ENCODE measurements at places on chromosomes 5 and 9.

- DNase-seq = no peak
Measured at GRCh38 chr9:31136524-31136923, 1247.9 kb upstream of the ACO1 start.

DNA sequence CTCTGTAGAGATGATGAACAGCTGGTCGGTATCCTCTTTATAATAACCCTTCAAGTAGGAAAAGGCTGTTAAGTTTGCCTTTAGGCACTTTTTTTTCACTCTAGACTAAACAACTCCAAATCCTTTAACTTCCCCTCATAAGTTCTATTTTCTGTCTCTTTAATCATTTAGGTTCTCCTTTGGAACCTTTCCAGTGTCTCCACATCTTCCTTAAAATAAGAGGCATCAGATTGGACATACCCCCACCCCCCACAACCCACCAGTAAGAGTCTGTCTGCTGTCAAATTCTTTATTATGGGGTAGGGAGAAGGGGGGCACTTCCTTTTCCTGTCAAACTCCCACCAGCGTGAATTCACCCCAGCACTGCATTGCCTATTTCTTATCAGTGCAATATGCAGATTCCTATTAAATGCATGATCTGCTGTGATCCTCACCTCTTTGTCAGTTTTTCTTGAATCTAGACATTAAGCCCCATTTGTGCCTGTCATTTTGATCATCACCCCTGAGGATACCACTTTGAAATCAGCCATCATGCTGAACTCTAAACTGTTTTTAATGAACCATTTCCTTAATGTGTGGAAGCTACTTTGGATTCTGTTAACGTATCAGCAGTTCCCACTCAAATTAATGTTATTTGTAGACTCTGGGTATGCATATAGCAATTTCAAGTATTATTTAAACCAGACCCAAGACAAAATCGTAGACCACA lies 212.2 kb downstream of the PDZD2 start:
- no peak for DNase-seq

GRCh38 chr5:39019254-39019653 lies 54.9 kb downstream of the RICTOR start:
- DNase-seq = no peak

DNA sequence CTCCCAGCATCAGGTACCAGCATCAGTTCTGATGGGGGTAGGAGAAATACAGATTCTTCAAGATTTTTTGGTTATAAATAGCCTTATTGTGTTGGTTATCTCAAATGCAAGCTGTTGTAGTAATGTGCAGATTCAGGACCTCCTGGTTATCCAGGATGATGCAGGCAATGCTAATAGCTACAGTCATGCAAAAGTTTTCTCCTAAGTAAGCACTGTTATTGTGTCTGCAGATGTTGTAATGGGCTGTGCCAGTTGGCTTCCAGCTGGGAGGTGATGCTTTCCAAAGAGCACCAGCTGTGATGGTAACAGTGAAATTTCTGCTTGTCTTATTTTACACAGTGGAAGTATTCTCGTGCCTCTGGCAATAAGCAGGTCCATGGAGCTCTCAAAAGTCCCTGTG lies 719.2 kb upstream of the CTNND2 start:
- DNase-seq = no peak

GRCh38 chr5:32339198-32339597 lies 26.5 kb upstream of the MTMR12 start:
- no peak for DNase-seq

GRCh38 chr9:14312719-14313377 lies 1.1 kb downstream of the NFIB start:
- DNase-seq = no peak

DNA sequence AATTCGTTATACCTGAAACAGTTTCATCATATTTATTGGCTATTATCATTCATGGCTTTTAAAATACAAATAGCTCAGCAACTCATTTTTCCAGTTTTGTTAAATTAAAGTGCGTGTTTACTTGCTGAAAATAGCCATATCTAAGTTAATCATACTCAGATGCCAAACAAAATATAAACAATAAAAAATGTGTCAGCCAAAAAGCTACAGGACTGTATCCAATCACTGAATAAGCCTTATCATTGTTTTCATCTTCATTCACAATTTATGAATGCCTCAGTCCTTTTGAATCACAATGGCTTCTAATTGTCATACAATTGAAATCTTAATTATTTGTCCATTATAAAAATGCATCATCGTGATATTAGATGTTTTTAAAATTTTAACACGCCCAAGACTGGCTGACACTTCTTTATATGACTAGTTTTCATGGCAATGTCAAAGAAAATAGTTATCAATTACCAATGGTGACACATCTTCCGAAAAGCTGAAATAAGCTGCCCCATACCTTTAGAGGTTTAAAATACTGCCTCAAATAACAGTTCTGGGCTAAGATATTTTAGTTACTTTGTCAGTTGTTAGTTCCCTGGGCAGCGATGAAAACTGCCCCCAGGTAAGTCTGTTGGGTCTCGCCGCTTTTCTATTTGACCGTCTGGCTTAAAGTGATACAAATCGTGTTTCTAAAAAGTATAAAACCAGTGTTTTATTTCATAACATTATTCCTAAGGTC lies 1.8 kb downstream of the NFIB start:
- DNase-seq = no peak

DNA sequence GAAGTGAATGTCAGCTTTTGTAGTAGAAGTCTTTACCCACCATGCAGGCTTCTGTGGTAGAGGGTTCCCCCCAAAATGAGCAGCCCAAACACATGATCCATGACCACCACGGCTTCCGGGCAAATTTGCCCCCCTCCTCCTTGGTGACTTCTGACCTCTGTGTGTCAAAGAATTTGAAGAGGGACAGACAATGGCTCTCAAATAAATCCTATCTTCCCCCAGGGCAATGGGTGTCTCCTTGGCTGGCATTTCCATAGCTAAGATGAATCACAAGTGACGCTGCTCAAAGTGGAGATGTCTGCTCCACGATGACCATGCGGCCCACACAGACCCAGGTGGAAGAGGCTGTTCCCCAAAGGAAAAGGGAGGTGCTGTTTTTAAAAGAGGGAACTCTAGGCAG lies 30.2 kb upstream of the BOD1 start:
- no peak for DNase-seq

GRCh38 chr5:82748688-82749460 lies 328.3 kb downstream of the TMEM167A start:
- DNase-seq = no peak

DNA sequence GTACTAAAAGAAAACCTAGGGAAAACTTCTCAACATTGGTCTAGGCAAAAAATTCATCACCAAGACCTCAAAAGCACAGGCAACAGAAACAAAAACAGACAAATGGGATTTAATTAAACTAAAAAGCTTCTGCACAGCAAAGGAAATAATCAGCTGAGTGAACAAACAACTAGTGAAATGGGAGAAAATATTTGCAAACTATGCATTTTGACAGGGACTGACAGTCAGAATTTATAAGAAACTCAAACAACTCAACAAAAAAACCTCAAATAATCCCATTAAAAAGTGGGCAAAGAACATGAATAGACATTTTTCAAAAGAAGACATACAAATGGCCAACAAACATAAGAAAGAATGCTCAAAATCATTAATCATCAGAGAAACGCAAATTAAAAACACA lies 189.4 kb downstream of the AUH start:
- no peak for DNase-seq

DNA sequence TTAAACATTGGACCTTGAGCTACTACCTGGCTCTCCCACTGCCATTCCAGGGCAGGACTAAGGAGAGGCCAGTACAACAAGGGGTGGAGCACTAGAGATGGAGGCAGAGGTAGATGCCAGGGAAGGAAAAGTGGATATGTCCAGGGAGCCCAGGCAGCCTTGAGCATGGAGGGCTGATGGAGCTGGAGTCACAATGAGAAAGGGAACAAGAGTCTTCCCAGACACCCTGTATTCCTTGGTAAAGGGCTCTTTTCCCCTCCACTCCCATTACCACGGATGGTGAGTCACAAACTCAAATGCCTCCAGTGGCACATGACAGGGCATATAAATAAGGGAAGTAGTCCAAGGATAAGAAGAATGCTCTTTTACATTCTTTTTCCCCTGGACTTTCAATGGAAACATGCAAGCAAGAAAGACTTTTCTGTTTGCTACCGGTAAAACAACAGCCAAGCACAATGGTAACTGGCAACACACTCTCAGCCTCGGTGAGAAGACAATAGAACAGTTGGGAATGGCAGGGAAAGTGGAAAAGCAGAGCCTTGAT lies 16.7 kb downstream of the ERAP1 start:
- DNase-seq = no peak

DNA sequence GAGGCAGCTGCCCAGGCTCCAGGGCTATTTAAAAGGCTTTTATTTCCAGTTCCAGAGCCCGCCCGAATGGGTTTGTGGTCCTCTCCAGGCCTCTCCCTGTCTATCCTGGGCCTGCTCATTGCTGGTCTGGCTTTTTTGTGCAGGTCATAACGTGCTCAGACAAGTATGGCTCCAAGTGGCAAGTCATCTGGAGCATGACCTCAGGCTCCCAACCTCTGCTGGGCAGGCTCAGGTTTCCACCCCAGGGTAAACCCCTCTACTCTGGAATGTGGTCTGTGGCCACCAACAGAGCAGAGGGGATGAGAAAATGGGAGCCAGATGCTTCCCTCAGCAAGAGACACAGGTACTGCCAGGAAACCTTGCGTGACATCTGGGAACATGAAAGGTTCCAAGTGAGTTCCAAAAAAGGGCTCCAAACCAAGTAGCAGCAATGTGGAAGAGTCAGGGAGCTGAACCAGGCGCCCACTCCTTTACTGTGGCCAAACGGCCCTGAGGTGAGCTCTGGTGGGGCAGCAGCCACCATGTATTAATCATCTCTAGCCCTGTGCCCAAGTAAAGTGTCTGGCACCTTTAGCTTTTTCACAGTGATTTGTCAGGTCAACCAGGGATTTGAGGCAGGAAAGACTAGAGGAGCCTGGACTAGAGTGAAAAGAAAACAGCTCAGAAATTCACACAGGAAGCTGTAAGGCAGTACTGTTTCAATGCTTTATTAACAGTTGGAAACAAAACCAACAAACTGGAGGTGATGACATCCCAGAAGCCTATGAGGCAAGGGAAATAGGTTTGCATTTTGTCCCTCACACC lies 25.7 kb downstream of the PCDHGC5 start:
- DNase-seq = no peak

GRCh38 chr5:169943026-169943425 lies 37.3 kb downstream of the INSYN2B start:
- no peak for DNase-seq

GRCh38 chr5:73883646-73884045 lies 257.6 kb downstream of the ARHGEF28 start:
- no peak for DNase-seq

DNA sequence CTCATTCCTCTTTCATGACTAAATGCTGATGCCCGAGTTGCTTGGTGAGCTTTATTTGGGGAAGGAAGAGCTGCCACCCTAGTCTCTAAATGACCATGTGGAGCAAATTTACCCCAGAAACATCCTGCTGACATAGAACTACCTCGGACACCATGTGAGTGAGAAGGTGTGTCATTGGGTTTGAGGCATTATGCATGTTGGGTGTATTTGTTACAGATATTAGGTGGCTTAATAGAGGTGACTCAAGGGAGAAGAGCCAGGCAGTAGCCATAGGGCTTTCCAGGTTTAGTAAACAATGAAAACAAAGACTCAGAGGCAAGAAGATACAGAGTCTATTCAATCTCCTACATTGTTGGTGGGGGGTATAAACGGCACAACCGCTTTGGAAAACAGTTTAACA lies 581.5 kb downstream of the CCDC171 start:
- no peak for DNase-seq

GRCh38 chr9:99753436-99753835 lies 68.2 kb upstream of the NR4A3 start:
- no peak for DNase-seq

DNA sequence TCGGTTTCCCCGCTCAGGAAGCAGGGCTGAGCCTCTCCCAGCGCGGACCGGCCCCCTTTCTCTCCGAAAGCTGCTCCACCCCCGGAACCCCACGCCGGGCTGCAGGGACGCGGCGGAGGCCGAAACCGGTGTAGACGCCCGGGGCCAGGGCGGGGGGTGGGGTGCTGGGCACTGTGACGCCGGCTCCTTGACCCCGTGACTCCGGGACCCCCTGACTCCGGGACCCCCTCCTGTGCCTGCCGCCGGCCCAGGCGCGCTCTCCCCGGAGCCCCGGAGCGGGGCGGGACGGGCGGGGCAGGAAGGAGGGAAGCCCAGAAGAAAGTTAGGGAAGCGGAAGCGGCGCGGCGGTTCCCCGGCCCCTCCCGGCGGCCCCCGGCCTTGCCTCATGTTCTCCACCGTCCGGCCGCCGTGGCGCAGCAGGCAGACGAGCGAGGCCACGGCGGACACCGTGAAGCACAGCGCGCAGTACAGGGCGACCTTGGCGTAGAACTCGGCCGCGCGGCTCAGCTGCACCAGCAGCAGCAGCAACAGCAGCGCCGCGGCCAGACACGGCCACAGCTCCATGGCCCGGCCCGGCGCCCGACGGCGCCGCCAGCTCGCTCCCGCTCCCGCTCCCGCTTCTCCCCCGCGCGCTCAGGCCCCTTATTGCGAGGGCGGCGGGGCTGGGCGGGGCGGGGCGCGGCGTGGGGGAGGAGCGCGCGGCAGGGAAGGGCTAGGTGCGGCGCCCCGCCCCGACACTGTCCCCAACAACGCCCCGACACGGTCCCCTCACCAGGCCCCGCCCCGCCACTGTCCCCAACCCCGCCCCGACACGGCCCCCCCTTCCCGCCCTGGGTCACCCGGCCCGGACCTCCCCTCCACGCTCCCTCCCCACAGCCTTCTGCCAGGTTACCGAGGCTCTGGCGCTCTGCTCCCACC lies at the start of gene AGPAT2:
Gene AGPAT2 (minus strand): TSS at position 664 of the 918 bp plus-strand sequence. CDS start 100 bp downstream, at position 564.
- peak; percentile 57 for DNase-seq

DNA sequence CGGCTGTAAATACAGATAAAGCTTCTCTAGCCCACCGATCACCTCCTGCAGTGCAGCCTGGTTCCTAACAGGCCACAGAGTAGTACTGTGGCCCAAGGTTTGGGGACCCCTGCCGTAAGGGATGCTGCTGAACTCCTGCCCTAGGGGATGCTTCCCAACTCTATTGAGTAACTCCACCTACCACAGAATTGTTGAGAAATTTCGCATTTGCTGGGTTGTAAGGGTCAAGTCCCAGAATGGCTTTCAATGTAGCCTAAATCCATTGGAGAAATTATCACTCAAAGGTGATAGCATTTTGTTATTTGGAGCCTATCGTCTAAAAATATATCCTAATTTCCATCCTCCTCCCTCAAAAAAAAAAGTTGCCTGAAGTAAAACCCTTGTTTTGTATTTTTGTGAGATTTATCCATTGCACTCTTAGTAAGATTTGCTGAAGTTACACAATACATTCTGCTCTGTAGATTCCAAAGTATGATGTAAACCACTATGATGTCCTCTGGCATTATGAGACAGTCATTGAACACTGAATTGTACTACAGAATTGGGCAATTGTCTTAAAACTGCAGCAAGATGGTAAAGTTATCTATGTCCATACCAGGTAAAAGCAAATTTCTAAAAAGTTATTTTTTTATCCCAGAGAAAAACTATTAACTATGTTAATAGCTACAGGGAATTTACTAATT lies 14.0 kb downstream of the ACTBL2 start:
- DNase-seq = no peak

DNA sequence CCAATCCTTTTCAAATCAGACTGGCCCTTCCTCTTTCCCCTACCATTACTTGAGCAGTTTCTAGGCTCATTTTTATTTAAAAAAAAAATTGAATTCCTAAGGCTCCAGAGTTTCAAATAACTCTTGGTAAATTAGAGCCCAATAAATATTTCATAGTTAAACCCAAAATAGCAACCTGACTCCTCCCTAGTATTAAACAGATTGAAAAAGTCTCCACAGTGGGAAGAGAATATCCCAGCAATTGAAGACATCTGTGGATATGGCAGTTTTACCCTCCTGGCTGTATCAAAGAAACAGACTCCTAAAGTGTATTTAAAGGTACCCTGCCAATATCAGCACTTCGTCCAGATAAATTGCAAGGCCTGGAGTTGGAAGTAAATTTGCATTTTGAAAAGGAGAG lies 52.7 kb upstream of the GDNF start:
- DNase-seq = no peak
